ENCODE measurements at places on chromosomes 1 and 21.

GRCh38 chr1:62962901-62963776 lies 179.2 kb downstream of the ATG4C start:
- no peak for DNase-seq

DNA sequence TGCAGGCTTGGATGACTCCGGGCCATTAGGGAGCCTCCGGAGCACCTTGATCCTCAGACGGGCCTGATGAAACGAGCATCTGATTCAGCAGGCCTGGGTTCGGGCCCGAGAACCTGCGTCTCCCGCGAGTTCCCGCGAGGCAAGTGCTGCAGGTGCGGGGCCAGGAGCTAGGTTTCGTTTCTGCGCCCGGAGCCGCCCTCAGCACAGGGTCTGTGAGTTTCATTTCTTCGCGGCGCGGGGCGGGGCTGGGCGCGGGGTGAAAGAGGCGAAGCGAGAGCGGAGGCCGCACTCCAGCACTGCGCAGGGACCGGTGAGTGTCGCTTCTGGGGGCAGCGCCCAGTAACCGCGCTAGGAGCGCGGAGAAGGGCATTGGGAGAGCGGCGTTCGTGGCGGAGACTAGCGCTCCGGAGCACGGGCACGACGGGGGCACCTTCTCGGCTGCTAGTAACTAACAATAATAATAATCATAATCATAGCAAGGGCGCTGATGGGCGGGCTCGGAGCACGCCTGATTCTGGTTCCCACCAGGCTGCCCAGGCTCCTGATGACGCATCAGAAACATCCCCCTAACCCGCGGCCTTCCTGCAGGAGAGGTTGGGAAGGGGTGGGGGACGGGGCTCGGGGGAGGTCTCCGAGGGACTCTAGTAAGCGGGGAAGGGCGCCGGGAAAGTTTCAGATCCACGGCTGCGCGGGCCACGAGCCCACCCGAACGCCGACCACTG lies at the start of gene MX1:
Gene MX1 (plus strand): TSS at position 286 of the 722 bp plus-strand sequence. CDS start 5,832 bp downstream, outside the sequence.
- peak; percentile 86 for DNase-seq

GRCh38 chr1:19688041-19688842 lies 23.6 kb downstream of the HTR6 start:
- DNase-seq: peak; percentile 57

DNA sequence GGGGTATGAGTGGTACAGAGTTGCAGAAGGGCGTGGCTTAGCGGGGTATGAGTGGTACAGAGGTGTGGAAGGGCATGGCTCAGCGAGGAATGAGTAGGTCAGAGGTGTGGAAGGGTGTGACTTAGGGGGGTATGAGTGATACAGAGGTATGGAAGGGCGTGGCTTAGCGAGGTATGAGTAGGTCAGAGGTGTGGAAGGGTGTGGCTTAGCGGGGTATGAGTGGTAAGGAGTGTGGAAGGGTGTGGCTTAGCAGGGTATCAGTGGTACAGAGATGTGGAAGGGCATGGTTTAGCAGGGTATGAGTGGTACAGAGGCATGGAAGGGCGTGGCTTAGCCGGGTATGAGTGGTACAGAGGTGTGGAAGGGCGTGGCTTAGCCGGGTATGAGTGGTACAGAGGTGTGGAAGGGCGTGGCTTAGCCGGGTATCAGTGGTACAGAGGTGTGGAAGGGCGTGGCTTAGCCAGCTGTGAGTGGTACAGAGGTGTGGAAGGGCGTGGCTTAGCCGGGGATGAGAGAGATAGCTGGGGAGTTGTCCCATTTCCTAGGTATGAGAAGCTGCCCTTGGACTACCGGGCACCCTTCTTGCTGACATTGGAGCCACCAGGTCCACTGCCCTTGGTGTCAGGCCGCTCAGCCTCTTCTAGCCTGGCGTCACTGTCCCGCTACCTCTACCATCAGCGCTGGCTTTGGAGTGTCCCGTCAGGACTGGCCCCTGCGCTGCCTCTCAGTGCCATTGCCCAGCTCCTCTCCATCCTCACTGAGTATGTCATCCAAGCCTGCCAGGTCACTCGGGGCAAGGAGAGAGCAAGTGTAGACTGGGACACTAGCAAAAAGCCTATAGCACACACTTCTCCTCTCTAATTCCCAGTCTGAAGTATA lies 29.8 kb downstream of the HYI start:
- DNase-seq: no peak

- DNase-seq: no peak
These were observed 414.6 kb upstream of the PTBP2 start for GRCh38 chr1:96306809-96307560.

GRCh38 chr21:45306832-45307571 lies 19.3 kb upstream of the POFUT2 start:
- no peak for DNase-seq

DNA sequence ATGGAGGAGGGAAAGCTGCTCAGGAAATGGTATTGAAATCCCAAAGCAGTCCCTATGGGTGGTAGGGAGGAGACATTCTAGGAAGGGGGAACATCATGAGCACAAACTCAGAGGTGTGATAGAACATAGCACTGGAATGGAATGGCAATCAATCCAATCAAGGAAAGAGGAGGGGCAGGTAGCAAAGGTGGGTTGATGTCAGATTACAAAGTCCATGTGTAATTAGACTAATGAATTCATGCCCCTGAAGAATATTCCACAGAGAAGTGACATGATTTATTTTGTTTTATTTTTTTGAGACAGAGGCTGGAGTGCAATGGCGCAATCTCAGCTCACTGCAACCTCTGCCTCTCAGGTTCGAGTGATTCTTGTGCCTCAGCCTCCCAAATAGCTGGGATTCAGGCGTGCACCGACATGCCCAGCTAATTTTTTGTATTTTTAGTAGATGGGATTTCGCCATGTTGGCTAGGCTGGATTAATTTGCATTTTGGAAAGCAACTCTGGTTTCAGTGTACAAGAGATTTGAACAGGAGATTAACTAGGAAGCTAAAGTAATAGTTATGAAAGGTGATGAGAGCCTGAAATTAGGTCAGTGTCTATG lies 36.1 kb downstream of the DEGS1 start:
- DNase-seq: no peak

DNA sequence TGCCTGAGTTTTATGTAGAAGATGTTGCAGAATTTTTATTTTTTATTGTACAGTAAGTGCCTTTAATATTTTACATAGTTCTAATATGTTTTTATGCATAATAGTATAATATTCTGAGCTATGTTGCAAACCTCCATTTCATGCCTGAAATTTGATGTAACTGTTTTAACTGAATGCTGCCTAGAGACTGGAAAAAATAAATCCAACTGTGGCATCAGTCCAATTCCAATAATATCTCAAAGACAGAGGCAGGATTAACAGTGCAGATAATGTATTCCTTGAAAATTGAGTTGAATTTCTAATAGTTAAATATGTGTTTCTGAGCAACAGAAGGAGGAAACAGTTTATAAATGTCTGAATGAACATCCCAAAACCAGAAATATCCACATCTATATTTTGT lies 61.1 kb upstream of the KIF1B start:
- DNase-seq: no peak
